ENCODE measurements at places on chromosomes 11 and 22.

GRCh38 chr11:95711162-95711944 lies 78.2 kb downstream of the FAM76B start:
- DNase-seq = no peak

DNA sequence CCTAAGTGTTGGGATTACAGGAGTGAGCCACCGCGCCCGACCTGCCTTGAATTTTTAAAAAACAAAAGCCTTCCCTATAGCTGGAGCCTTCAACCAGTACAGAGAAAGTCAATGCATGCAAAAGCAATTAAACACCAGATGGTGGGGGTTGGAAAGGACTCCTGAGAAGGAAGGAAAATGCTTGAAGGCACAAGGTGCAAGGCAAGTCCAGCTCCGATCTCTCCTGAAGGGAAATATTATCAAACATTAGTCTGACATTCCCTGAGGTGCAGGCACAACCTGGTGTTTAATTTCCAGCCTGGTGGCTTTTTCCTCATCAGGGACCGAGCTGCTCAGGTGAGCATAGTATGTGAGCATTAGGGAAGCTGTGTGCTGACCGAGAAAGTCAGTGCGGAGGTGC lies 12.9 kb upstream of the RAPSN start:
- DNase-seq = no peak

DNA sequence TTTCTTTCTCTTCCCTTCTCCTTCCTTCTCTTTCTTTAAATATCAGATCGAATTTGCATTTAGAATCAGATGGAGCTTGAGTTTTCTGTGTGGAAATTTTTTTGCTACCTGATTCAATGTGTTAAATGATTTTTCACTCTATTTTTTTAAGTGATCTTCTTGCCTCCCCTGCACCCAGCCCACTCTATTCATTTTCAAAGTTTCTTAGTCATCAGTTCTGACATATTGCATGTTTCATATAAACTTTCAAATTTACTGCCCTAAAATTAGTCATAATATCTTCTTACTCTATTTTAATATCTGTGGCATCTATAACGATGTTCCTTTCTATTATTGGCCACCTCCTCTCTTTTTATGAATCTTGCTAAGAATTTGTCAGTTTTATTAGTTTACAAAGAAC lies 69.1 kb downstream of the MTNR1B start:
- DNase-seq = no peak

DNA sequence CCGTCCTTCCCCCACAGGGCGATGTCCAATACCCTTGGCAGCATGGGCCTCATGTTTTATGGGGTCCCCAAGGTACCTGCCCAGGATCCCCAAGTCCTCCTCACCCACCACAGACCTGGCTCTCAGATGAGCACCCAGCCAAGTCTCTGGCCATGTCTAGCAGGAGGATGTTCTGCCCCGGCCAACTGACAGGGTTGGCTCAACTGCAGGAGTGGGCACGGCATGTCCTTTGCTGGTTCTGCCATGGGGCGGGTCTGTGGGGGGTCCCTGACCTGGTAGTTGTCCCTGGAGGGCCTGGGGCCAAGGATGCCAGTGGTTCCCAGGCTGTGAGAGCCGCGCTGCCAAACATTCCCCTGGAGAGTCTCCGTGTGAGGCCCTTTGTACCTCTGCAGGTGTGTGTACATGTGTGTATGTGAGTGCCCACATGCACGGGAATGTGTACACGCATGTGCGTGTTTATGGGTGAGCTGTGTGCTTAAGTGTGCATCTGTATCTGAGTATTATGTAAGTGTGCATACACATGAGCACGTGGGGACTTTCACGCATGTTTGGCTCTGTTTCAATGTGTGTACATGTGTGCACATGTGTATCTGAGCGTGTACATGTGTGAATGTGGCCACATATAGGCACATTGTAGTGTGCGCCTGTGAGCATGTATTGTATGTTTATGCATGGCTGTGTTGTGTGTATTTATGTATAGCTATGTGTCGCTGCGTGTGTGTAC lies 85.5 kb downstream of the KCNQ1 start:
- no peak for DNase-seq

- DNase-seq = no peak
Measured at GRCh38 chr11:35390737-35391682, 28.3 kb downstream of the SLC1A2 start.

All from NCI-H1436 treated with DMSO at 0.1 percent for 48 hours (cell line).